ENCODE measurements at places on chromosomes 2 and 18. TPM values are rescaled to one million over a fixed set of nuclear protein-coding genes. Genes with fewer than 3 reads are reported as not detected.

- DNase-seq, result no peak
Observed at GRCh38 chr2:74596584-74596983, 42.1 kb downstream of the DOK1 start.

DNA sequence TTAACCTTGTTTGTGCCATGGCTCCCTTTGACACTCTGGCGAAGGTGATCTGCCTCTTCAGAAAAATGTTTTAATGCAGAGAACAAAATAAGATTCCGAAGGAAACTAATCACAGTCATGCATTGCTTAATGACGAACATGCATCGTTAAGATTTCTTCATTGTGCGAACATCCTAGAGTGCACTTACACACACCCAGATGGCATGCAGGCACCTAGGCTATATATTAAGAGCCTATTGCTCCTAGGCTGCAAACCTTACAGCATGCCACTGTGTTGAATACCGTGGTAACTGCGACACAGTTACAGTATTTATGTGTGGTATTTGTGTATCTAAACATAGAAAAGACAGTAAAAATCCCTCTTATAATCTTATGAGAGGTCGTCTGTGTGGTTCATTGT is 8.3 kb downstream of the ASAP2 start:
- no peak for DNase-seq

Gene LIMS2
- total RNA-seq, result 5.8 TPM

- no peak for DNase-seq
Observed at GRCh38 chr2:232781765-232782164, 5.4 kb upstream of the KCNJ13 start.

DNA sequence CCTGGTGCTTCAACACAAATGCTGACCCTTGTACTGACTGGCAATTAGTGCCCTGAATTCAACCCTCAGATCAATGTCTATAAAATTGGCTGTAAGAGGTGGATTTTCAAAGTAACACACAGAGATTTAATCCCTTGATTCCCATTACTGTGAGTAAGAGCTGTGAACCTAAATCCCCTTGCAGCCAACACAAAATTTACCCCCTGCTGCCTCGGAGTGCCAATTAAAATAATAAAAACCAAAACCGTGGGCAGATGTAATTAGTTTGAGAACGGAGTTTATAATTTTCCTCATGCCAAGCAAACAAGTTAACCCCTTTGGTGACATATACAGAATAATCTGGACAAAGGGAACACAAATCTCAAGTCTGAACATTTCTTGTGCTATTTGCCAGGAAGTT is 55.8 kb upstream of the REV1 start:
- no peak for DNase-seq

DNA sequence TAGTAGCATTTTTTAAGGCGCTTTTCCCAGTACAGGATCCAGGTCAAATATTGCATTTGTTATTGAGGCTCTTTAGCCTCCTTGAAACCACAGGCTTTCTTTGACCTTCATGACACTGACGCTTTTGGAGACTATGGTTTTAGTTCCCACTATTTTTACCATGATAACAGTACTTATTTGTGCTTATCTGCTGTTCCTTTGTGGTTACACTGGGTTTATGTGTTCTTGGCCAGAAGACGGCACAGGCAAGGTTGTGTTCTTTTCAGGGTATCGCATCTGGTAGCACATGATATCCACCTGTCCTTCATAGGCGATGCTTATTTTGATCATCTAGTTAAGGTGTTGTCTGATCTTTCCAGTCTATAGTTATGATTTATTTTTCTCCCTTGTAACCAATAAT is 16.8 kb upstream of the MBOAT2 start:
- DNase-seq, result no peak

- no peak for DNase-seq
Observed at GRCh38 chr2:98809878-98810587, 79.1 kb upstream of the MGAT4A start.

Gene M1AP
- not detected for total RNA-seq

Gene AKAIN1
- total RNA-seq, result not detected

Gene HOXD3
- 1.8 TPM for total RNA-seq

Gene REG1B
- total RNA-seq, result not detected

- DNase-seq, result peak; percentile 94
Observed at GRCh38 chr2:19114754-19115231, 243.6 kb downstream of the OSR1 start.

Gene SPEG
- total RNA-seq, result 7.7 TPM

DNA sequence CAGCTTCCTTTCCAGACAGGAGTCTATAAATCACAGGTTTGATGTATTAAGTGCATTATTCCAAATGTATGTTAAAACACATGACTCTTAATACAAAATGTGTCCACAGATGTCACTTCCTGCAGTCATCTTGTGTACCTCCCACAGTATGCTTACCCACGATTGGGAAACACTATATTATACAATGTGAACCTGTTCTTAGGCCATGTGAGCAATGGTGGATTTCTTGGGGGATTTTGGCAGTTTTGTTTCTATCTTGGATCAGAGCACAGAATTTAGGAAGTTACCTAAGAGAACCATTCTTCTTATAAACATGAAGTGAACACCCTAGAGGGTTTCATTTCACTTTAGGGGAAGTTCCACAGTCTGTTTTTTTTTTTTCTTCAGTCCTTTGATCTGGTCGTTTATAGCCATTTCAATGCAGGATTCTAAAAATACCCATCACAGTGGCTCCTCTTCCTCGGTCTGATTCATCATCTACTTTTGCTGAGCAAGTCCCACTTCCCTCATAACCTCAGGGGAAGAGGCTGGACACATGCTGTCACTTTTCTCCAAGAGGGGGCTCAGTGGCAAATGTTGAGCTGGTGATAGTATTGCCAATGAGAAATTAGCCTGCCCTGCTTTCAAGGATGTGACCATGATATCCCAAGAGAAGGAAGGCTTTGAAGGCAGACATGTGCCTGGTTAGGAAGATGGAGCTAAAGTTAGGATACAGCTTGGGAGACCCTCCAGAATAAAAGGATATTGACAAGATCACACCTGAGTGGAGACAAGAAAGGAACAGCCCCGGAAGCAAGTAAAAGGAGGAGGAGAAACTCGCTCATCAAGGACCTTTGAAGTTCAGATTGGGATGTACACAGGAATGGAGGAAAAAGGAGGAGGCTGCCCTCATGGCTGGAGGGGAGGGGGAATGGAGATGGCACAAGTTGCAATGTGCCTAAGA is 22.6 kb downstream of the PLEK start:
- DNase-seq, result no peak

GRCh38 chr2:238949710-238950345 is 101.9 kb downstream of the TWIST2 start:
- no peak for DNase-seq

Gene FAM237A
- not detected for total RNA-seq

GRCh38 chr18:75089748-75090327 is 119.1 kb downstream of the PTGR3 start:
- DNase-seq, result no peak

DNA sequence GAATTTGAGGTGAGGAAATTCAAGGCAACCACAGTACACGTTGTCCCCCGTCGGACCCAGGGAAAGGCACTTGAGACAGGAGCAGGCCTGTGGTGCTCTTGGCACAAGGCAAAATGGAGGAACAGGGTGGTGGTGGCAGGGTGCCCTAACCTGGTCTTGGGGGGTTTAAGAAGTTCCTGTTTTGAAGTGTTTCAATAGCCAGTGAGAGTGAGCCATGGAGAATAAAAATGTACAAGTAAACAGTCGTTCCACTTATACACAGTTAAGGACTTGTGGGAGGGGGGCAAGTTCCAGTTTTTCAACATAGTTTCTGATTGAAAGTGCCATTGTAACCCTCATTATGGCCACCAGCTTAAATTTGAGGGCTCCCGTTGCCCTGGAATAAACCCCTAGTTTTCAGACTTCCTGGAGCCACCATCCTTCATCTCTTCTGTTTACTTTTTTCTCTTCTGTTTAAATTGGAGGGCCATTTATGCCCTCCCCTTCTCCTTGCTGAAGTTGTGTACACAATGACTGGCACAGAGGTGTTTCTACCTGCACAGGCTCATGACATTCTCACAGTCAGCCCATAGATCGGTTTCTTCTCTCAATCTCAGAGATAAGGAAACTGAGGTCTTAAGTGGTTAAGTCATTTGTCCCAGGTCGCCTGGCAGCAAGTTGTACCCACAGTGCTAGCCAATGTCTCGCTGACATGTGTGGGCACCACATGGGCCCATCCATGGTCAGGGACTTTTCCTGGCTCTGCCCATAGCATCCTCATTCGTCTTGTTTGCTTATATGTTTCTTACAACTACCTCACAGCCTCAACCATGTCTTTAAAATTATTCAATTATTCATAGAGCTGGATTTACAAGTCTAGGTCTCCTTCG is 66.0 kb upstream of the ST3GAL5 start:
- peak; percentile 40 for DNase-seq

GRCh38 chr2:126656431-126657147 is 631 bp downstream of the GYPC start:
- no peak for DNase-seq

Gene STAT1
- 37.8 TPM for total RNA-seq

Gene CCDC74A
- 54.1 TPM for total RNA-seq

DNA sequence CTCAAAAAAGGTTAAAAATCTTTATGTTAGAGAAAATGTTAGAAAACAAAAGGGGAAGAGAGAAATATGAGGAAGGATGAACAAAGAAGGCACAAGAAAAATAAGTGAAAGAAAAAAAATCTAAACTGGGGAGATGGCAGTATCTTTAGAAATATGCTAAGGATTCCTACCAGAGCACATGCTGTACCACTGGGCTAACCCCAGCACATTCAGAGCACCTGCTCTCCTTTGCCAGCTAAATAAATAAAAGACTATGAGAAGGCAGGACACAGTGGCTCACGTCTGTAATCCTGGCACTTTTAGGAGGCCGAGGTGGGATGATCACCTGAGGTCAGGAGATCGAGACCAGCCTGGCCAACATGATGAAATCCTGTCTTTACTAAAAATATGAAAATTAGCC is 92.2 kb upstream of the CDKL4 start:
- DNase-seq, result no peak

DNA sequence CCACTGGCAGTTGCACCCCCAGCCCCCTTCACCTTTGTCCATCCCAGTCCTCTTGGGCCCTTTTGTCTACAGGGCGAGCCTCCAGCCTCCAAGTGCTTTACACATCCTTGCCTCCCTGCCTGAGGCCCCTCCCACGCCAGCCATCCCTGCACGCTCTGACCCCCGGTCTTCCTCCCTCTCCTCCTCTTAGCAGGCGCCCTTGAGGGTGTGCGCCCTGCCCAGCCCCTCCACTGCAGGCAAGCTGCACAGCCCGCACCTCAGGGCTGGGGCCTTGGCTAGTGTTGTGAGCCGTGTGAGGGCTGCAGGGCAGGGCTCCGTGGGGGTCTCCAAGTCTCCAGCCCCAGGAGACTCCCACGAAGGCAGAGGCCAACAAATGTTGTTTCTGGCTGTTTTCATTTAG is 6.9 kb downstream of the BOK start:
- DNase-seq, result no peak

DNA sequence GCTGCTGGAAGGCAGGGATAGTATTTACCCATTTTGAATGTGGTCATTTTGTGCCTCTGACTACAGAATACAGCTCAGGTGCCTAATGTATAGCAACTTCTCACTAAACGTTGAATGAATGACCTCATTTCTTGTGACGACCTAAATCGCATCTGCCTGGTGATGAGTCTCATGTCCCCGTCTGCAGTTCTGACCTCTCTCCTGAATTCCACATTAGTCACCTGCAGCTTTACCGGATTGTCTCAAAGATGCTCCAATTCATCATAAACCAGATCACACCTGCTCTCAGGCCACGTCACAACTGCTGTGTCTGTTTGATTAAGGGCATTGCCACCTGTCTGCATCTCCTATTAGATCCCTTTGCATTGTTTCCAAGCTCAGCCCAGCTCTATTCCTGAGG is 133.6 kb upstream of the MYT1L start:
- peak; percentile 52 for DNase-seq

GRCh38 chr2:134108113-134108512 is 145.8 kb upstream of the MGAT5 start:
- no peak for DNase-seq

Gene IL18RAP
- not detected for total RNA-seq

DNA sequence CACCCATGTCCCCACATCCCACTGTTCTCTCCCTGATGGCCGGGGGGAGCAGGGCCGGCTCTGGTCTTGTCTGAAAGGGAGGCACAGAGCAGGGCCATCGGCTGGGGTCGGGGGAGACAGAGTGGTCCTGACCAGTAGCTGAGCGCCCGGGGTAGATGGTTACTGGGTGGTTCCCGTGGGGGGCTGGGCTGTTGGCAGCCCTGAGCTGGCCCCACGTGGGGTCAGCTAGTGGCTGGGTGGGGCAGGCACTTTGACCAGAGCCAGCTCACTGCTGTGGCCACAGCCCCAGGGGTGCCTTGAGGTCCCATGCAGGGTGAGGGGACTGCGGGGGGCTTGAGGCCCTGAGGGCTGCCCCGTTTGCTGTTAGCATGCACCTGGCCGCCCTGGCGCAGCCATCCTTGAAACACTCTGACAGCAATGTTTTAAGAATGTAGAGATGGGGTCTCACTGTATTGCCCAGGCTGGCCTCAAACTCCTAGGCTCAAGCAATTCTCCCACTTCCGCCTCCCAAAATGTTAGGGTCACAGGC is 12.3 kb upstream of the NEU4 start:
- DNase-seq, result no peak

DNA sequence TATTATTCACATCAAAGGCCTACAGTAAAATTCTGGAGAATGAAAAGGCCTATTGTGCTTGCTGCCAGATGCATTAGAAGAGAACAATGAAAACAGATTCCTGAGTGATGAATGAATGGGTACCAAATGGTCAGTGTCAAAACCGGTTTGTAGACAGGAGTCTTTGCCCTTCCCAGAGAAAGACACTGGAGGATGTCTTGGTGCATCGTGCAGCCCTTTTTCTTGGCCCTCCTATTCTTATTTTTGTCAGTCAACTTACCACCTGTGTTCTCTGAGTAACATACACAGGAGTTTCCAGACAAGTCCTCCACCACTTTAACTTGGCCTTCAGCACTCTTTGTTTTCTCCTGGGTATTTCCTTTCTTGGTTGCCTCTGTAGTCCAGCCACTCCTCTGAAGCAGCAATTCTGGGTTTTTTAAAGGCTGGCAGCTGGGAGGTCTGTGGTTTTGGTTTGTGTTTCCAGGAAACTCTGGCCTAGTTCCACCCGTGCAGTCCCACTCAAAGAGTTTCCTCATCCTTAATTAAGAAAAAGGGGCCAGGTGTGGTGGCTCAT is 29.4 kb downstream of the PSTPIP2 start:
- DNase-seq, result no peak

DNA sequence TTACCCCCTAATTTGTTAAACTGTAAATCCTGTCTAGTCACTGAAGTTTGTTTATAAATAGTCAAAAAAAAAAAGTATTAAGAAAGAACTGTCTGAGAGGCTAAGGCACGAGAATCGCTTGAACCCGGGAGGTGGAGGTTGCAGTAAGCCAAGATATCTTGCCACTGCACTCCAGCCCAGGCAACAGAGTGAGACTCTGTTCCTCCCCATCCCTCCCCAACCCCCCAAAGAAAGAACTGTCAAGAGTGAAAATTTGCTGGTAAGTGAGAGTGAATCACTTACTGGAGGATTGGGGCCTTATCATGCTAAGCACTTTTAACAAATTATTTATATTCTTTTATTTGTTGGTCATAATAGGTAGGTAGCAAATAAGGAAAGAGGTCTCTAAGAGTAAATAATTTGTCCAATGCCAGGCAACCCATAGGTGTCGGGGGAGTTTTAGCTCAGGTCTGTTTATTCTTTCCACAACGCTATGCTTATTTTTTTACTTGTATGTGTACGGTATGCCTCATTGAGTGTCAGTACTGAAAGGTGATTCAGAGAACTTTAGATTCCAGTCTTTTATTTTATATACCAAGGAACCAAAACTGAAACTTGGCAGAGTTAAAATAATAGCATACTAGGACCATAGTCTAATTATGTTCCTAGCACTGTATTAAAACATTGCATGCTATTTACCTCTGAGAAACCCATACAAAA is 2.5 kb downstream of the TAF4B start:
- no peak for DNase-seq
